ENCODE measurements at places on chromosomes 7 and 10. TPM values are rescaled to one million over a fixed set of nuclear protein-coding genes. Genes with fewer than 3 reads are reported as not detected.
A peak's percentile ranks its signal among the peaks of the same experiment; 100 is the strongest.

SPDYE9 gene
- total RNA-seq, result not detected

GRCh38 chr7:64888561-64888900, 14.5 kb upstream of the ZNF273 start:
- DNase-seq, result peak; percentile 37
- H3K27ac ChIP-seq, result no peak overlapping the region
- peak overlapping the region; percentile 70 for H3K4me3 ChIP-seq
- H3K36me3 ChIP-seq, result peaks cover 1% of the 10 kb centered on the region
- H3K4me1 ChIP-seq, result peaks cover 10% of the 10 kb centered on the region

CDH23 gene
- total RNA-seq, result 0.16 TPM

GRCh38 chr7:74312418-74313028, 23.3 kb downstream of the CLIP2 start:
- DNase-seq, result no peak
- peaks cover 10% of the 10 kb centered on the region for H3K4me1 ChIP-seq
- peaks cover 6% of the 10 kb centered on the region for H3K27me3 ChIP-seq
- no peaks in the 10 kb centered on the region for H3K36me3 ChIP-seq
- H3K4me3 ChIP-seq, result no peak overlapping the region

MBLAC1 gene
- total RNA-seq, result 5.6 TPM

DNA sequence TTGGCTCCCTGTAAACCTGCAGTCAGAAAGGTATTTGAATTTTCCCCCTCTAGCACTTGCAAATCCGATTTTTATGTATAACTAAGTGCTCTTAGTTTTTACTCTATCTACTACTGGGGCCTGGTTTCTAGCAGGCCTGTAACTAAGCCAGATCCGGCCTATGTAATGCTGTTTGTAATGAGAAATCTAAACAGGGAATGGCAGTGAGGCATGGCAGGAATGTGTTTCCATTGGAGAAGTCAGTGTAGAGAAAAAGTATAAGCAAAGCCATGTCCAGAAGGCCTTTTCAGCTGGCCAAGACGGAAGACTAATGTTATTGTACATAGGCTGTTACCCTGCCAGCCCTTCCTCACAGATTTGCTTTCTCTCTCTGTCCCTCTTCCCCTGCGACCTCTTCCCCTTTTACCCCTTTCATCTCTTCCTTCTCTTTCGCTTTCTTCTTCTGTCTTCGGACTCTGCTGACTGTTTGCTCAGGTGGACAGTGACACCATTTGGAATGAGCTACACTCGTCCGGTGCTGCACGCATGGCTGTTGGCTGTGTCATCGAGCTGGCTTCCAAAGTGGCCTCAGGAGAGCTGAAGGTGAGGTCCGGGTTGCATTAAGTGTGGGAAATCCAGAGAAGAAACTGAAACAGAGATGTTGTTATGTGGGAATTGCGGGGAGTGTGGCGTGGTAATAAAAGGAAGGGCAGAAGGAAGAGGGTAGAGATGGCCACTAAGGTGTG, 297.5 kb downstream of the HDAC9 start:
- H3K4me1 ChIP-seq, result no peaks in the 10 kb centered on the region
- H3K4me3 ChIP-seq, result no peak overlapping the region
- H3K27ac ChIP-seq, result no peak overlapping the region
- H3K27me3 ChIP-seq, result no peaks in the 10 kb centered on the region
- DNase-seq, result no peak

GRCh38 chr7:11294218-11294617, 320.5 kb downstream of the PHF14 start:
- no peaks in the 10 kb centered on the region for H3K36me3 ChIP-seq
- no peak overlapping the region for H3K27ac ChIP-seq
- H3K4me1 ChIP-seq, result no peaks in the 10 kb centered on the region

GRCh38 chr10:84292502-84292901, 35.9 kb upstream of the CCSER2 start:
- no peak overlapping the region for H3K27ac ChIP-seq
- peaks cover 34% of the 10 kb centered on the region for H3K4me1 ChIP-seq
- no peak for DNase-seq

MBL2 gene
- total RNA-seq, result not detected

DNA sequence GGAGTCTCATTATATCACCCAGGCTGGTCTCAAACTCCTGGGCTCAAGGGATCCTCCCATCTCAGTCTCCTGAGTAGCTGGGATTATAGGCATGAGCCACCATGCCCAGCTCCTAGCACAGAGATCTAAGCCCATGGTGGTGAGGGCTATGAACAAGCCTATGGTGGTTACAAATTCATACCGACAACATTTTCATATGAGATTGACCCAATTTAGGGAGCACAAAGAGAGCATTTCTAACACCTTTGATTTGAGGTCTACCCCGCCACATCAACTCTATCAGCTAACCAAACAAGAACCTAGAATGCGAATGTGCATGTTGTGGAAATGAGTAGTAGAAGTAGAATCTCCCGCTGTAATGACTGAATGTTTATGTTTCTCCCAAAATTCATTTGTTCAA, 14.2 kb upstream of the PRF1 start:
- peak; percentile 58 for DNase-seq
- peak overlapping the region; percentile 0 for H3K4me3 ChIP-seq
- peaks cover 22% of the 10 kb centered on the region for H3K36me3 ChIP-seq
- H3K4me1 ChIP-seq, result peaks cover 59% of the 10 kb centered on the region
- H3K27me3 ChIP-seq, result no peaks in the 10 kb centered on the region
- H3K27ac ChIP-seq, result peak overlapping the region; percentile 76

DNA sequence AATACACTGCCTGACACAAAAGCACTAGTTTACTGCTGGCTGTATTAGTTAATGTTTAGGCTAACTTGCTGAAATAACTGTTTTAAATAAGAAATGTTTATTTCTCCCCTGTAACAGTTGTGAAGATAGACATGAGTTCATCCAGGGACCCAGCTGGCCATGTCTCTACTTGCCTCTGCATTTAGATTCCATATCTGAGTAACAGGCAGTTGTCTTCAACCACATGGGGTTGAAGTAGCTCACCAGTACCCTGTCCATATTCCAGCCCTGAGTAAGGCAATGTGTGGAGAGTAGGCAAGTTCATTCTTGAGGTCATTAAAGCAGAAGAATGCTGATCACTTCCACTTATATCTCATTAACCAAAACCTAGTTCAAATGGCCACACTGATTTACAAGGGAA, 31.1 kb upstream of the RSBN1L start:
- H3K4me3 ChIP-seq, result no peak overlapping the region
- H3K27me3 ChIP-seq, result no peaks in the 10 kb centered on the region
- no peak overlapping the region for H3K27ac ChIP-seq
- no peaks in the 10 kb centered on the region for H3K36me3 ChIP-seq

GRCh38 chr10:126283307-126283706, 105.0 kb downstream of the ADAM12 start:
- no peak overlapping the region for H3K27ac ChIP-seq
- no peaks in the 10 kb centered on the region for H3K27me3 ChIP-seq
- H3K4me3 ChIP-seq, result no peak overlapping the region
- DNase-seq, result no peak
- H3K4me1 ChIP-seq, result no peaks in the 10 kb centered on the region

ECHDC3 gene
- total RNA-seq, result not detected

- no peak overlapping the region for H3K27ac ChIP-seq
- no peaks in the 10 kb centered on the region for H3K27me3 ChIP-seq
- H3K36me3 ChIP-seq, result no peaks in the 10 kb centered on the region
- no peak overlapping the region for H3K4me3 ChIP-seq
- DNase-seq, result no peak
Observed at GRCh38 chr10:49008505-49009198, 69.0 kb upstream of the LRRC18 start.

DNA sequence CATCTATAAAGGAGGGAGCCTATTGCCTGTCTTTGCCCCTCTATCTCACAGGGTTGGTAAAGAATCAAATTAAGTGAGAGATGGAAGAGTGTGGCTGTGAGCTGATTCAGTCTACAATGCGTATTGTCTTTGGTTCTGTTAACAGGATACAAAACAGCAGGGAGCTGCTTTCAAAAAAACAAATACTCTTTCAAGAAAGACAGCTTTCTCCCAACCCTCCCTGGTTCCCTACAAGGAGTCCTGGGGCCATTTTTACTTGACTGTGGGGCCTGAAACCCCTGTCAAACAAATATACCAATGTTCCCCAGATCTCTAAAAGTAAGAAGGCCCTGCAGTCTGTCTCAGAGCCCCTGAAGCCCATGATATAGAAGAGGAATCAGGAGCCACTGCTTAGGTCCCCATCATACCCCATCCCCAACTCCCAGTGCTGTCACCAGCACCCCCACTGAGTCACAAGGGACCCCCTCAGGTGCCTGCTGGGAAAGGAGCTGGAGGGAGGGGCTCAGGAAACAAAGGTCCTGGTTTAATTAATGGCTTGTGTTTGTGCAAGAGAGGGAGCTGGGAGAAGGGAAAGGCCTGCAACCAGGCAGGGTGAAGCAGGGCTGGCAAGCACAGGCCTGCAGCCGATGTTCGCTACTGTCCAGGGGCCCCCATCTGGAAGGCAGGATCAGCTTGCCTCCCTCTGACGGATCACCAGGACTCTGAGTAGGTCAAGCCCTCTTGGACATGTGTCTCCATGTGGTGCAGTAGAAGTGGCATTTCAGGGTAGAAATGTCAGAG, 182.0 kb upstream of the GHITM start:
- H3K36me3 ChIP-seq, result no peaks in the 10 kb centered on the region
- H3K4me3 ChIP-seq, result no peak overlapping the region
- DNase-seq, result no peak
- no peaks in the 10 kb centered on the region for H3K27me3 ChIP-seq
- H3K4me1 ChIP-seq, result peaks cover 6% of the 10 kb centered on the region

- peaks cover 19% of the 10 kb centered on the region for H3K4me1 ChIP-seq
- H3K27ac ChIP-seq, result no peak overlapping the region
- H3K27me3 ChIP-seq, result peaks cover 12% of the 10 kb centered on the region
- no peak for DNase-seq
Observed at GRCh38 chr10:110739811-110740271, 95.7 kb downstream of the RBM20 start.

- no peaks in the 10 kb centered on the region for H3K4me1 ChIP-seq
Observed at GRCh38 chr10:132069122-132069848, 3.5 kb downstream of the JAKMIP3 start.

DNMBP gene
- 5.1 TPM for total RNA-seq

GRCh38 chr7:14583518-14583917, 319.0 kb downstream of the DGKB start:
- no peak for DNase-seq
- no peaks in the 10 kb centered on the region for H3K36me3 ChIP-seq
- no peaks in the 10 kb centered on the region for H3K4me1 ChIP-seq
- H3K27ac ChIP-seq, result no peak overlapping the region
- no peaks in the 10 kb centered on the region for H3K27me3 ChIP-seq
- no peak overlapping the region for H3K4me3 ChIP-seq
